Nephron progenitor cell (in vitro differentiated cells): ENCODE measurements at places on chromosomes 1 and 21.

GRCh38 chr1:167119696-167120095, 25.8 kb downstream of the STYXL2 start:
- no peak for DNase-seq

GRCh38 chr1:110161849-110162248, 11.6 kb downstream of the SLC6A17 start:
- H3K27me3 ChIP-seq: peaks cover 72% of the 10 kb centered on the region
- DNase-seq: no peak
- H3K4me1 ChIP-seq: no peaks in the 10 kb centered on the region
- H3K36me3 ChIP-seq: no peaks in the 10 kb centered on the region

DNA sequence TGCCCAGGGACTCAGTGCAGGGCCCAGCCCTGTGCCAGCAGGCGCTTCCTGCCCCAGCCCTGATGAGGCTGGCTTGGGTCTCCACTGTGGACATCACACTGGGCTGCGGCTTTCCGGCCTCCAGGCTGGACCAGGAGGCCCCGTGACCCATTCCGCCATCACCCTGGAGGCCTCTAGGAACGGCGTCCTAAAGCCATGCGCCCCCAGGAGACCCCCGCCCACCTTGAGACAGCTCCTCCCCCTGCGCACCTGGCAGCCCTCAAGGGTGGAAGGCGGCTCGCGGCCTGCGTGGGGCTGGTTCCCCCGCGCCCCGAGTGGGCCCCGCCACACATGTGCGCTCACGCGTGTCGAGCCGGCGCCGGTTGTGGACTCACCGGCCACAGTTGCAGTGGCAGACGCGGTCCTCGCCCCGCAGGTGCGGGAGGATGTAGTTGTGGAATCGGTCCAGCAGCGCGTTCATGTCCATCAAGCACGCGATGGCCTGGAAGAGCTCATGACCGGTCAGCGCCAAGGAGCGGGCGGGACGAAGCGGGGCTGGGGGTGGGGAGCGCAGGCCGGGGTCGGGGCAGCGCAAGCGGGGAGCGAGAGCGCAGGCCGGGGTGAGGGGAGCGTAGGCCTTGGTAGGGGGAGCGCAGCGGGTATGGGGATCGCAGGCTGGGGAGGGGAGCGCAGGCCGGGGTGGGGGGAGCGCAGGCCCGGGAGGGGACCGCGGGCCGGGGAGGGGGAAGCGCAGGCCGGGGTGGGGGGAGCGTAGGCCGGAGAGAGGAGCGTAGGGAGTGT, 924 bp downstream of the TMEM240 start:
- no peaks in the 10 kb centered on the region for H3K27me3 ChIP-seq
- H3K36me3 ChIP-seq: peaks cover 6% of the 10 kb centered on the region
- peak; percentile 65 for DNase-seq
- H3K27ac ChIP-seq: no peak overlapping the region
- H3K4me1 ChIP-seq: peaks cover 12% of the 10 kb centered on the region

DNA sequence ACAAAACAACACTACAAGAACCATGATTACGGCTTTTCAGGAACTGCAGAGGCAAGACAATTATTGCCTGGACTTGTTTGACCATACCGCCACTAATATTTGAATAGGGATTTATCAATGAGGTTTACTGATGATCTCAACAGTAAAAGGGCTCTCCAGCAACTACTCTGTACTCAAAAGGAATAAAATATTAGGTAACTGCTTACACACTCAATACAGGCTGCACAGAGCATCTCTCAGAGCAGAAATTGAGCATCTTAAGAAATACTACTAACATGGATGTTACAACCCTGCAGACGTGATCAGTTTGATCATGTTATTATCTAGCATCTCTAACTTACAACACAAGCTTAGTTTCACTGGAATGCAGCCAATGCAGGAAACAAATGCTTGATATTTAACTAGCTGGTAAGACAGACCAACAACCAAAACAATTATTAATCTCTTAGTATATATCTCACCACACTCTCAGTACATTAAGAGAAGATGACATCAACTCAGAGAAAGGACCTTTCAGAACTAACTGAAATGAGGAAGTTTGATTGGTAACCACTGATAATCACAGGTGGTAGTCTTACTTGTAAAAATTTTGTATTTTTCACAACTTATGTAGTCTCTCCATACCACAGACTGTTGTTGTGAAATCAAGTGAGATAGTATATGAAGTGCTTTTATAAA, 52.2 kb downstream of the PUM1 start:
- H3K36me3 ChIP-seq: peaks cover 22% of the 10 kb centered on the region
- H3K27ac ChIP-seq: peak overlapping the region; percentile 5
- no peak overlapping the region for H3K4me3 ChIP-seq
- DNase-seq: no peak
- no peaks in the 10 kb centered on the region for H3K27me3 ChIP-seq

GRCh38 chr1:64839732-64840405, 95.0 kb downstream of the RAVER2 start:
- H3K4me1 ChIP-seq: peaks cover 48% of the 10 kb centered on the region
- H3K36me3 ChIP-seq: peaks cover 45% of the 10 kb centered on the region
- H3K27ac ChIP-seq: peak overlapping the region; percentile 43
- peaks cover 2% of the 10 kb centered on the region for H3K27me3 ChIP-seq
- H3K4me3 ChIP-seq: no peak overlapping the region

DNA sequence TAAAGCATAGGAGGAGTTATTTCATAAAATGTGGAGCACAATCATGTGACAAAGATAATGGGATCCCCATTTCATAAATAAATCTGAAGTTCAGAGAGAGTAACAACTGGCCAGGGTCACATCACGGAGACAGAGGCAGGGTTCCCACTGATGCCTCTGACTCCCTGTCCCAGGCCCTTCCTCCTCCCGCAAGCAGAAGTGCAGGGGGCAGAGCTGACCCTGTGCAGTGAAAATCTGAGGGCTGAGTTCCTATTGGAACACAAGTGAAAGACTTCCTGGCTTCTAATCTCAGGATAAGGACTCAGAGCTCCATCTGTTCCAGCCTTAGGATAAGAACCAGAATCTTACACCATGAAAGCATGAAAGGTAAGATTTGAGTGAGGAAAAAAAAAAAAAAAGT, 22.0 kb downstream of the SELL start:
- no peak for DNase-seq
- no peaks in the 10 kb centered on the region for H3K4me1 ChIP-seq
- no peaks in the 10 kb centered on the region for H3K36me3 ChIP-seq
- H3K27ac ChIP-seq: no peak overlapping the region
- H3K4me3 ChIP-seq: no peak overlapping the region
- H3K27me3 ChIP-seq: peaks cover 6% of the 10 kb centered on the region

DNA sequence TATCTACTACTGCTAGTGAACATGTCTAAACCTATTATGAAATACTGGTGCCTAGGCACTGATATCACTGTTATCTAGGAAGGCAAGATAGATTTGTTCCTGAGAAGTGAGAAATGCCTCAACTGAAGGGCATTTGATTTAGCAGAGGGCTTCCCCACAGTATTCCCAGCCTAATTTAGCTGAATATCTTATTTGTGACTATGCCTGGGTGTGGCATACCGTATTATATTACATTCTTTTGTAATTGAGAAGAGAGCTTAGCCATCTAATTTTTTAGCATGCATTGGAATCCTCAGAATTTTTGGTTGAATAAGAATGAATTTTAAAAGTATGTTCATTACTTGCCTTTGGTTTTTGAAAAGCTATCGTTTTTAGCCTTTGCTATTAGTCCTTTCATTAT, 99.1 kb downstream of the ZP4 start:
- no peaks in the 10 kb centered on the region for H3K36me3 ChIP-seq
- H3K4me3 ChIP-seq: no peak overlapping the region
- H3K27me3 ChIP-seq: no peaks in the 10 kb centered on the region
- no peak overlapping the region for H3K27ac ChIP-seq

GRCh38 chr1:220156620-220157146, 62.8 kb downstream of the IARS2 start:
- H3K27me3 ChIP-seq: no peaks in the 10 kb centered on the region
- no peak for DNase-seq
- no peaks in the 10 kb centered on the region for H3K4me1 ChIP-seq
- H3K27ac ChIP-seq: no peak overlapping the region
- H3K36me3 ChIP-seq: peaks cover 69% of the 10 kb centered on the region
- no peak overlapping the region for H3K4me3 ChIP-seq

DNA sequence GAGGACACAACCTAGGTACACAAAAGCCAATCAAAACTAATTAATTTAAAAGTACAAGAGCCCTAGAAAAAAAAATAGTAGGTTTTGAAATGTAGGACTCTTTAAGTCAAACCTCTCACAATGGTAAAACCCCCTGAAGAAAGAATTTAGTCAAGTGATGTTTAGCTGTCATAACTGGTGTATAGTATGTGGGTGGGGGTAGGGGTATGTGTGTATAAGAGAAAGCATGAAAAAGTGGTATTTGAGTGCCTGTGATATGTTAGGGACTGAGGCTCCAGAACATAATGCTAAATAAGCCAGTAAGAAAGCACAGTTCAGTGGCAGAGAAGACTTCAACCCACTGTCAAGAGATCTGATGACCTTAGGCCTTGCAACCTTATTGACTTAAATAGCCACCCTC, 507.9 kb downstream of the TTLL7 start:
- peaks cover 5% of the 10 kb centered on the region for H3K27me3 ChIP-seq
- H3K27ac ChIP-seq: no peak overlapping the region
- H3K36me3 ChIP-seq: no peaks in the 10 kb centered on the region
- H3K4me3 ChIP-seq: no peak overlapping the region
- no peak for DNase-seq

GRCh38 chr1:38539931-38540330, 319.6 kb downstream of the RRAGC start:
- no peak overlapping the region for H3K4me3 ChIP-seq
- H3K27ac ChIP-seq: peak overlapping the region; percentile 24
- DNase-seq: no peak
- peaks cover 31% of the 10 kb centered on the region for H3K4me1 ChIP-seq
- H3K27me3 ChIP-seq: peaks cover 24% of the 10 kb centered on the region
- no peaks in the 10 kb centered on the region for H3K36me3 ChIP-seq

- H3K4me1 ChIP-seq: peaks cover 24% of the 10 kb centered on the region
- no peaks in the 10 kb centered on the region for H3K36me3 ChIP-seq
- peak overlapping the region; percentile 81 for H3K27ac ChIP-seq
- H3K4me3 ChIP-seq: no peak overlapping the region
Observed at GRCh38 chr1:213231795-213232231, 180.8 kb downstream of the RPS6KC1 start.

GRCh38 chr1:232952514-232953499, 2.4 kb downstream of the NTPCR start:
- DNase-seq: peak; percentile 42
- H3K4me1 ChIP-seq: peaks cover 50% of the 10 kb centered on the region
- H3K4me3 ChIP-seq: peak overlapping the region; percentile 97
- peak overlapping the region; percentile 85 for H3K27ac ChIP-seq
- H3K36me3 ChIP-seq: peaks cover 33% of the 10 kb centered on the region

GRCh38 chr1:237411621-237412020, 369.6 kb downstream of the RYR2 start:
- H3K27ac ChIP-seq: no peak overlapping the region
- no peak overlapping the region for H3K4me3 ChIP-seq
- no peaks in the 10 kb centered on the region for H3K36me3 ChIP-seq

DNA sequence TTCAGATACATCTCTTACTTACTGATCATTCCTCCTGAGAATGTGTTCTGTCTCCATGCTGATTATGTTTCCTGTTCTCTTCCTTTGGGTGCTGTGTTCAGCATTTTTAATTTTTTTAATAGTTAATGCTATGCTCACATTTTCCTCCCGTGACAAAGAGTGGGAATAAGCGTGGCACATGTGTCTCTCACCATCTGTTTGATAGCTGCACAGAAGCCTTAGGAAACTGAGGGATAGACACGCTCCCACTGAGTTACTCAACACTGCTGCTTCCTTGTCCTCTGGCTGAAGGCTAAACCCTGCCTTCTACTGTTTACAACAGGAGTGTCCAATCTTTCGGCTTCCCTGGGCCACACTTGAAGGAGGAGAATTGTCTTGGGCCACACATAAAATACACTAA, 264.2 kb downstream of the DISC1 start:
- peak overlapping the region; percentile 40 for H3K27ac ChIP-seq
- no peak overlapping the region for H3K4me3 ChIP-seq
- peaks cover 3% of the 10 kb centered on the region for H3K27me3 ChIP-seq
- DNase-seq: no peak

- no peak for DNase-seq
- H3K4me3 ChIP-seq: no peak overlapping the region
- H3K4me1 ChIP-seq: no peaks in the 10 kb centered on the region
- H3K27ac ChIP-seq: no peak overlapping the region
Observed at GRCh38 chr1:169326261-169326955, 41.2 kb downstream of the NME7 start.

GRCh38 chr1:58927041-58927721, 143.3 kb upstream of the JUN start:
- H3K36me3 ChIP-seq: no peaks in the 10 kb centered on the region
- H3K4me3 ChIP-seq: no peak overlapping the region
- DNase-seq: no peak
- H3K4me1 ChIP-seq: peaks cover 51% of the 10 kb centered on the region
- peaks cover 4% of the 10 kb centered on the region for H3K27me3 ChIP-seq
